Activated CD8-positive, alpha-beta T cell treated with anti-CD3 and anti-CD28 coated beads for 36 hours (primary cell): ENCODE measurements at places on chromosomes 1 and 21.

GRCh38 chr1:57424231-57425027 lies 569 bp upstream of the DAB1 start:
- peaks cover 58% of the 10 kb centered on the region for H3K27me3 ChIP-seq
- no peak for DNase-seq
- no peak overlapping the region for H3K4me3 ChIP-seq
- no peaks in the 10 kb centered on the region for H3K36me3 ChIP-seq
- H3K4me1 ChIP-seq, result peaks cover 5% of the 10 kb centered on the region
- no peak overlapping the region for H3K27ac ChIP-seq

- H3K27me3 ChIP-seq, result no peaks in the 10 kb centered on the region
- no peaks in the 10 kb centered on the region for H3K4me1 ChIP-seq
- no peak overlapping the region for H3K27ac ChIP-seq
- DNase-seq, result no peak
- H3K36me3 ChIP-seq, result no peaks in the 10 kb centered on the region
These were observed 120.7 kb downstream of the SEC16B start for GRCh38 chr1:177849130-177849529.

- no peak for DNase-seq
- peaks cover 8% of the 10 kb centered on the region for H3K27me3 ChIP-seq
- H3K36me3 ChIP-seq, result no peaks in the 10 kb centered on the region
- H3K27ac ChIP-seq, result no peak overlapping the region
- H3K4me3 ChIP-seq, result no peak overlapping the region
These were observed 180.4 kb downstream of the NTMT2 start for GRCh38 chr1:170326186-170326585.

- H3K36me3 ChIP-seq, result peaks cover 73% of the 10 kb centered on the region
- no peaks in the 10 kb centered on the region for H3K27me3 ChIP-seq
- no peak overlapping the region for H3K27ac ChIP-seq
- no peak overlapping the region for H3K4me3 ChIP-seq
- DNase-seq, result no peak
These were observed 119.9 kb downstream of the ACBD6 start for GRCh38 chr1:180382326-180383115.

DNA sequence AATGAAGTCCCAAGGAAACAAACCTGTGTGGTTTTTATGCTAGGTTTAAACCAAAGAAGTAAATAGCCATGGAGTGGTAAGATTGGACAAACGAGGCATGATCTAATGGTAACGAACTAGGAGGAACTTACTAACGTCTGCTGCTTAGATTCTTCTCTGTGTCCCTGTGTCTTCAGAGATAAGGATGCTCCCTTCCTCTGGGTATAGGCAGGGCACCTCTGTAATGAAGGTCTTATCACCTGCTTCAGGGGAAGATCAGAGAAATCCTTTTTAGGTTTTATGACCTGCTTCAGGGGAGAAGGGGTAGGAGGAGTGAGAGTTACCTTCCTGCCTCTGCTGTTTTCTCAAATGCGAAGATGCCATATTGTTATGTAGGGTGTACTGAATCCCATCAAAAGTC lies 214.9 kb upstream of the L1TD1 start:
- H3K4me3 ChIP-seq, result no peak overlapping the region
- no peak for DNase-seq
- no peak overlapping the region for H3K27ac ChIP-seq
- H3K4me1 ChIP-seq, result peaks cover 17% of the 10 kb centered on the region
- H3K36me3 ChIP-seq, result no peaks in the 10 kb centered on the region
- H3K27me3 ChIP-seq, result no peaks in the 10 kb centered on the region

DNA sequence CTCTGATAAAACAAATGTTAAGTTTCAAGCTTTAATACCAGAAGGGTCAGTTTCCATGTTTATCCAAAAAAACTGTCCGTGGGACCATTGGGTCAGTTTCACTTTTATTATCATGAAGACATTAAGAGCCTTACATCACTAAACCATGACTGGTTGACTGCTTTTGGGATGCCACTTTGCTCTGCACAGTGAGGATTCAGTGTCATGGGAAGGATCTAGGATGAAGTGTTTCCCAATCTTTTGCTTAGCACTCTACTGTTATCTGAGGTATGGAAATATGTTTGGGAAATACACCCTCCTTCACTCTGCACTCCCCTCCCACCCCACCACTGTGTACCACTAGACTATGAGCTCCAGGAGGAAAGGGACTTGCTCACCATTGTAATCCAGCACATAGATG lies 16.3 kb downstream of the RPS6KC1 start:
- no peak for DNase-seq
- no peaks in the 10 kb centered on the region for H3K27me3 ChIP-seq
- H3K4me1 ChIP-seq, result peaks cover 15% of the 10 kb centered on the region
- H3K4me3 ChIP-seq, result no peak overlapping the region
- H3K27ac ChIP-seq, result no peak overlapping the region

- H3K27ac ChIP-seq, result no peak overlapping the region
- H3K4me3 ChIP-seq, result no peak overlapping the region
- peaks cover 5% of the 10 kb centered on the region for H3K4me1 ChIP-seq
- H3K36me3 ChIP-seq, result peaks cover 33% of the 10 kb centered on the region
These were observed 43.0 kb downstream of the KDM1A start for GRCh38 chr1:23062271-23062670.

DNA sequence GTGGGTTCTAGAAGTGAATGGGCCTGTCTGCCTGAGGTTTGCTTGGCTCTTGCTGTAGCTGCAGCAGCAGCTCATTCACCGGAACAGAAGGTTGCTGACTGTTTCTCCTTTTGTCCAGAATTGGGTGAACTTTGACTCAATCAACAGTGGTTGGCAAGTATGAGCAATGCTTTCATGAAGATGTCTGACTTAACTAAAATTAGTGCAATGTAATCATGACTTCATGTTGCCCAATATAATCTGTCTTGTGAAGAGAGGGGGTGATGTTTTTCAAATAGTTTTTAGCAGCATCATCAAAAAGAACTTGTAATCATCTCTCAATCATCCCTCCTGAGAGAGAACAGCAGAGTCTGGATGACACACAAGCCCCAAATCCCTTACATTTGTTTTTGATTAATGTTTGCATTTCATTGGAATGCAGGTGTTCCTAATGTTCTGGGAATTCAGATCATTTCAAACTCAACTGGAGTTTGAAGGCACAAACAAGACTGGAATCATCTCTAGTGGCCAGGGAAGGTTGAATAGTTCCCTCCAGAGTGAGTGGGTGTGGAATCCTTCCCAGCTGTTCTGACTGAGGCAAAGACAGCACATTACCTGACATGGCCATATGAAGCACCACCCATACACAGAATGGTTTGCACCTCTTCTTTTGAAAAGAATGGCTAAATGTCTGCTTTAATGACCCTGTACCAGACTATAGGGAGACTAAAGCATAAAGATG lies 82.9 kb downstream of the HLX start:
- no peak for DNase-seq
- H3K27me3 ChIP-seq, result no peaks in the 10 kb centered on the region
- no peaks in the 10 kb centered on the region for H3K4me1 ChIP-seq
- H3K36me3 ChIP-seq, result no peaks in the 10 kb centered on the region
- no peak overlapping the region for H3K4me3 ChIP-seq
- H3K27ac ChIP-seq, result no peak overlapping the region

GRCh38 chr1:50436489-50436888 lies 13.2 kb upstream of the DMRTA2 start:
- H3K36me3 ChIP-seq, result peaks cover 21% of the 10 kb centered on the region
- no peak overlapping the region for H3K27ac ChIP-seq
- no peaks in the 10 kb centered on the region for H3K4me1 ChIP-seq
- no peak for DNase-seq

DNA sequence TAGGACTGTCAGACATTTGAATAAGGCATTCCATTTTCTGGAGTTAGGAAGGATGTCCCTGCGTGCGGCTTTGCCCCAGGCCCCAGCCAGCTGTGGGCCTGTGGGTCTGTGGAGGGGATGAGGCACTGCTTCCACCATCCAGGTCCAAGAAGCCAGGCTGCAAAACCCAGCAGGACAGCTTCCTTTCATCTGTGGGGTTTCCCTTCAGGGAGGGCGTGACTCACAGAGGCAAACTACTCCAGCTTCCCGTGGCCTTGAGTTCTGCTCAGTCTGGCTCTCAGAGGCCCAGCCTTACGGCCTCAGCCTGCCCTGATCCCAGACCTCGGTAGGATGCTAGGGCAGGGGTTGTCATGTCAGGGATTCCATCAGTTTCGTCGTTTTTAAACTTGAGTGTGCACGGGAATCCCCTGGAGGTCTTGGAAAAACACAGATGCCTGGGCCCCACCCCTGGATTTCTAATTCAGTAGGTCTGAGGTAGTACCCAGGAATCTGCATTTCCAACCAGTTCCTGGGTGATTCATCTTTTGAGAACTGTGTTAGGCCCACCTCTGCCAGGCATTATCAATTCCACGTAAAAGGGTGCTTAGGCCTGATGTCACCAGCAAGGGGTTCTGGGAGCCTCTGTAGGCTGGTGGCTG lies 32.3 kb upstream of the TENT5C start:
- peaks cover 16% of the 10 kb centered on the region for H3K4me1 ChIP-seq
- no peak overlapping the region for H3K27ac ChIP-seq

DNA sequence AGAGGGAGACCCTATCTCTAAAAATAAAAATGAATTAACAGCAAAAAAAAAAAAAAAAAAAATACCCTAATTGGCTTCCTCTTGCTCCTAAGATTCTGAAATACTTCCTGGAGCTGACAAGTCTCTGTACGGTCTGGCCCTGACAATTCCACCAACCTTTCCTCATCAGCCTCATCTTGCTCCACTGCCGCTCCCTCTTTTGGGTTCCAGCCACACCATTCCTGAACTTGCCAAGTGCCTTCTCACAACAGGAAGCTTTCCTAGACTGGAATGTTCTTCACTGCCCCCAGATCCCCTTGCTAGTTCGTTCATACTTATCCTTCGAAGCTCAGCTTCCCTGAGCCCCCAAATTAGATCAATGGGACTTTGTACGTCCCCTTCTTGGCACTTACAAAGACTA lies 37.0 kb downstream of the AKNAD1 start:
- no peak for DNase-seq
- H3K27me3 ChIP-seq, result no peaks in the 10 kb centered on the region
- no peak overlapping the region for H3K27ac ChIP-seq
- no peak overlapping the region for H3K4me3 ChIP-seq
- H3K36me3 ChIP-seq, result no peaks in the 10 kb centered on the region
